ENCODE measurements at places on chromosomes 2 and 18.

- peak; percentile 47 for DNase-seq
Measured at GRCh38 chr2:20179755-20180594, 45.0 kb downstream of the SDC1 start.

- no peak for DNase-seq
Measured at GRCh38 chr2:166917415-166917814, 29.1 kb downstream of the XIRP2 start.

DNA sequence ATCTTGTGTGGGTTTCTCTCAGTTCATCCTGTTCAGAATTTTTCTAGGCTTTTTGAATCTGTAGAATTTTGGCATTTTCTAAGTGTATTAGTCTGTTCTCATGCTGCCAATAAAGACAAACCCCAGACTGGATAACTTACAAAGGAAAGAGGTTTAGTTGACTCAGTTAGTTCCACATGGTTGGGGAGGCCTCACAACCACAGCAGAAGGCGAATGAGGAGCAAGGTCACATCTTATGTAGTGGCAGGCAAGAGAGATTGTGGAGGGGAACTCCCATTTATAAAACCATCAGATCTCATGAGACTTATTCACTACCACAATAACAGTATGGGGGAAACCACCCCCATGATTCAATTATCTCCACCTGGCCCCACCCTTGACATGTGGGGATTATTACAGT lies 199.2 kb downstream of the ST6GAL2 start:
- DNase-seq, result no peak

DNA sequence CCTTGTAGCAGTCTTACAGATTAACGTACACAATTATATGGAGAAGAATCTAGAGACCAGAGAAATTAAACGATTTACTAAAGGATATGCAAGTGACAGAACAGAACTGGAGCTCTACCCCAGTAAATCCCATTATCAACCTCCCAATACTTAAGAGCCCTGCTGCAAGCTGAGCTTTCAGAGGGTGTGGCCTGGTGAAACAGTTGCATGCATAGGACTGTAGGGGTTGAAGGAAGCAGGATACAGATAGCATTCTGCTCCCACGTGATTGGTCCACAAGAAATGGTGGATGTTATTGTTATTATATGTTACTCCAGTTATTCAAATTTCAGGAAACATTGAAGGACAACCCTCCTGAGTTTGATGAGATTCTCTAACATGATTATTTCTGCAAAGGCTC lies 210.8 kb upstream of the THUMPD2 start:
- no peak for DNase-seq

GRCh38 chr18:61820882-61821281 lies 71.9 kb downstream of the RNF152 start:
- no peak for DNase-seq
